Caki2 (cell line): ENCODE measurements at places on chromosomes 4 and X. TPM values are rescaled to one million over a fixed set of nuclear protein-coding genes. Genes with fewer than 3 reads are reported as not detected.

NLGN4X gene
- total RNA-seq: 12.5 and 36.6 TPM in 2 replicates

XK gene
- total RNA-seq: 0.26 and 1.4 TPM in 2 replicates

MAP7D2 gene
- total RNA-seq: 0.03 and 1.6 TPM in 2 replicates

HTN3 gene
- not detected in 2 replicates for total RNA-seq

PGAM4 gene
- not detected in 2 replicates for total RNA-seq

PPP1R3F gene
- total RNA-seq: 14.4 and 18.5 TPM in 2 replicates

TMEM165 gene
- 146 and 169 TPM in 2 replicates for total RNA-seq

PLS3 gene
- total RNA-seq: 129 and 133 TPM in 2 replicates

PFKFB1 gene
- total RNA-seq: not detected in 2 replicates

MID1 gene
- 12.5 and 26.7 TPM in 2 replicates for total RNA-seq

MAGEA8 gene
- not detected in 2 replicates for total RNA-seq

CT45A10 gene
- not detected in 2 replicates for total RNA-seq

CPE gene
- 0.78 and 4.7 TPM in 2 replicates for total RNA-seq

CSAG2 gene
- not detected in 2 replicates for total RNA-seq

WDR17 gene
- total RNA-seq: 0.52 and 0.91 TPM in 2 replicates
